Effector CD8-positive, alpha-beta T cell (primary cell): ENCODE measurements at places on chromosomes 4 and X.

GRCh38 chrX:56726605-56727004 is 2.4 kb upstream of the NBDY start:
- DNase-seq = no peak

DNA sequence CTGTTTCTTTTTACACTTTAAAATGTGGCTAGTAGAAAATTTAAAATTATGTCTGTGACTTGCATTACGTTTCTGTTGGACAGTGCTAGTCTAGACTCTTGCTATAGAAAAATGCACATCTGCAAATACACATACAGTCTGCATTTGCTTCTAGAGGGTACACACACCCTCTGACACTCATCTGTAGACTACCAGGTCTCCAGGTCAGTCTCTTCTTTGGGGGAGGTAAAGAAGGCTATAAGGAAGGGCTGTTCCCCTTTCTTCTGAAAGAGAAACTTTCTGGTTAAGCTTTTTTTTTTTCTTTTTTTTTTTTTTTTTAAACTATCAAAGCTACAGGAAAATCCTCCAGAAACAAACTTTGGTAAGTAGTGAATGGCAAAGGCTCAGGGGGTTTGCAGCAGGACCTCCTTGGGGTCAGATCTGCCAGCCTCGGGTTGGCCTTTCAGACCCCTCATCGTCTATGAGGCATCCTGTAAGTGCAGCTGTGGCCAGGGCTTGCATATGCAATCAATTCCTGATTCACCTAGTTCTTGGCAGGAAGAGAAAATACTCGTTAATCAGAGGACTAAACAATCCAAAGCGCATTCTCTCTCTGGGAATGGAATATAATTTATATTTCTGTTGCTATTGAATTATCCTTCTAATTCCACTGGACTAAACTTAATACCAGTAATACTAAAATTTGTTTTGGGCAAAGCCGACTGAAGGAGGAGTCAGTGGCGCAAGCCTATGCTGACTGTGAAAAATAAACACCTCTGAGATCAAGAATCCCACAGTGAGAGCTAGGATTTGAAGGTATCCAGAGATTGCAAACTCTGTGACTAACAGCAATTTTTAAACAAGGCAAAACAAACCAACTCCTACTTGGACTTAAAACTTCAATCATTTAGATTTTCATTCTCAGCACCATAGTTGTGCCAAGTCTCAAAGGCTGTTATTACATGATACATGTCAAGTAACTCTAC is 109.3 kb upstream of the TBC1D9 start:
- no peak for DNase-seq

DNA sequence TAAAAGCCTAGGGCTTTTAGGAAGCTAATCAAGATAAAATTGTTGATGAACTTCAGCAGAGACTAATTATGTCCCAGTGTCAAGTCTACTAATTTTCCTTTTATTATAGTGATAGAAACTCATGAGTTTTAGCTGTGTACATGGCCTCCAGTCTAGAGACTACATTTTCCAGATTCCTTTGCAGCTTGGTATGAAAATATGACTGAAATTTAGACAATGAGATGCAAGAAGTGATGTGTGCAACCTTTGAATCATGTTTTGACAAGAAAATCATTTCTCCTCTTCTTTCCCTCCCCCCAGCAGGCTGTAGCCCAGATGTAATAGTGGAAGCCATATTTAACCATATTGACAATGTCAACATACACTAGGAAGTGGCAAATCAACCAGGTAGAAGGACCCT is 30.3 kb upstream of the IL13RA2 start:
- no peak for DNase-seq

- no peak for DNase-seq
Measured at GRCh38 chr4:126604268-126604867, 1028.4 kb upstream of the INTU start.

GRCh38 chr4:40702137-40702799 is 47.5 kb upstream of the NSUN7 start:
- no peak for DNase-seq

DNA sequence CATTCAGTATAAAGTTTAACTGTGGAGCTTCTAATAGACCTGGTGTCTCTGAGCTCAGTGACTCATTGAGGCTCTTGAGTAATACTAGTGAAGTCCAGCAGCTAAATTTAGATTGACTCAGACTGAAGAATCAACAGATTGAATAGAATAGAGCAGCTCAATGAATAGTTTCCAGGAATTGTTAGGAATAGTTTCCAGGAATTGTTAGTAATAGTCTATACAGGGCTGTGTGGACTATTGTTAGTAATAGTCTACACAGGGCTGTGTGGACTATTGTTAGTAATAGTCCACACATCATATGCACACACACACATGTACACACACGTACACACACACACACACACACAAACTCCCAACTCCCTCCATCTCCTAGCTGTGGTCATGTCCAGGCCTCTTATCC is 3.0 kb downstream of the GIMD1 start:
- no peak for DNase-seq

DNA sequence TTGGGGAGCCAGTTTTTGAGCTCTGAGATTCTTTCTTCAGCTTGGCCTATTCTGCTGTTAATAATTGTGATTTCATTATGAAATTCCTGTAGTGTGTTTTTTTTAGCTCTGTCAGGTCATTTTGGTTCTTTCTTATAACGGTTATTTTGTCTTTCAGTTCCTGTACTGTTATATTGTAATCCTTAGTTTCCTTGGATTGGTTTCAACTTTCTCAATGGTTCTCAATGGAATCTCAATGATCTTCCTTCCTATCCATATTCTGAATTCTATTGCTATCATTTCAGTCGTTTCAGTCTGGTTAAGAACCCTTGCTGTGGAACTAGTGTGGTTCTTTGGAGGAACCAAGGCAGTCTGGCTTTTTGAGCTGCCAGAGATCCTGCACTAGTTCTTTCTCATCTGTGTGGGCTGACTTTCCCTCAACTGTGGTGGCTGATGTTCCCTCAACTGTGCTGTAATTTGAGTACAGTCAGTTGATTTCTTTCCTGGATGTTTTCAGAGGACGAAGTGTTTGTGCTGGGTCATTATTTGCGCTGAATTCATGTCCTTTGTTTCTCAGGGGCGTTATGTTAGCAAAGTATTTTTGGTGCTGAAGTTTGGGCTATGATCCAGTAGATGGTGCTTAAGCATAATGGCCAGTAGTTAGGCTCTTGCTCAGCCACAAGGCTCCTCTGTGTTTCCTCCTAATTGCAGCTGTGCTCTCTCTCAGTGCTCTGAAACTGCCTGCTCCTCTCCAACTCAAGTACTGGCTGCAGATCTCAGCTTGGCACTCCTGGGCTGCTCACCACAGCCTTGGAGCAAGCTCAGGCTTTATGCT is 27.5 kb downstream of the ENPEP start:
- DNase-seq = no peak
